ENCODE measurements at places on chromosomes 2 and 18.

DNA sequence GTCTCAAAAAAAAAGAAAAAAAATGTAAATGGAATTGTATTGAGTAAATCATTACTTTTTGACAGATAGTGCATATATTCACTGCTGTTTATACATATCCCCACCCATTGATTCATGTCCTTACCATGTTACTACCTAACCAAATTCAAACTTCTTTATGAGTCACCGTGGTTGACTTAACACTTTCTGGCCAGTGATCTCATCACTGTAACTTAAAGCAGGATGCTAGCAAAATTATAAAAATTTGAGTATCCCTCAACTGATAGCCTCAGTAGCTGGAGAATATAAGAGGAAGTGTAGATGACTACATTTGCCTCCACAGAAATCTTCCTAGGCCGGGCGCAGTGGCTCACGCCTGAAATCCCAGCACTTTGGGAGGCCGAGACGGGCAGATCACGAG lies 13.4 kb downstream of the CNOT9 start:
- H3K36me3 ChIP-seq, result peaks cover 84% of the 10 kb centered on the region
- no peaks in the 10 kb centered on the region for H3K4me1 ChIP-seq
- no peaks in the 10 kb centered on the region for H3K27me3 ChIP-seq
- H3K27ac ChIP-seq, result no peak overlapping the region
- H3K4me3 ChIP-seq, result no peak overlapping the region

GRCh38 chr2:39164089-39164488 lies 43.2 kb upstream of the SOS1 start:
- no peaks in the 10 kb centered on the region for H3K27me3 ChIP-seq
- DNase-seq, result no peak
- no peak overlapping the region for H3K4me3 ChIP-seq
- peaks cover 4% of the 10 kb centered on the region for H3K4me1 ChIP-seq

- DNase-seq, result no peak
- H3K27ac ChIP-seq, result no peak overlapping the region
- H3K4me3 ChIP-seq, result no peak overlapping the region
- H3K4me1 ChIP-seq, result no peaks in the 10 kb centered on the region
- no peaks in the 10 kb centered on the region for H3K36me3 ChIP-seq
Measured at GRCh38 chr2:169513926-169514325, 4.4 kb downstream of the KLHL41 start.

- H3K27ac ChIP-seq, result no peak overlapping the region
- no peaks in the 10 kb centered on the region for H3K36me3 ChIP-seq
- H3K27me3 ChIP-seq, result no peaks in the 10 kb centered on the region
- DNase-seq, result no peak
Measured at GRCh38 chr2:224976629-224977525, 65.4 kb downstream of the DOCK10 start.

GRCh38 chr18:67509741-67510391 lies 6.7 kb downstream of the DSEL start:
- H3K27ac ChIP-seq, result no peak overlapping the region
- peaks cover 15% of the 10 kb centered on the region for H3K4me1 ChIP-seq
- H3K36me3 ChIP-seq, result no peaks in the 10 kb centered on the region
- no peak for DNase-seq
- H3K27me3 ChIP-seq, result no peaks in the 10 kb centered on the region

DNA sequence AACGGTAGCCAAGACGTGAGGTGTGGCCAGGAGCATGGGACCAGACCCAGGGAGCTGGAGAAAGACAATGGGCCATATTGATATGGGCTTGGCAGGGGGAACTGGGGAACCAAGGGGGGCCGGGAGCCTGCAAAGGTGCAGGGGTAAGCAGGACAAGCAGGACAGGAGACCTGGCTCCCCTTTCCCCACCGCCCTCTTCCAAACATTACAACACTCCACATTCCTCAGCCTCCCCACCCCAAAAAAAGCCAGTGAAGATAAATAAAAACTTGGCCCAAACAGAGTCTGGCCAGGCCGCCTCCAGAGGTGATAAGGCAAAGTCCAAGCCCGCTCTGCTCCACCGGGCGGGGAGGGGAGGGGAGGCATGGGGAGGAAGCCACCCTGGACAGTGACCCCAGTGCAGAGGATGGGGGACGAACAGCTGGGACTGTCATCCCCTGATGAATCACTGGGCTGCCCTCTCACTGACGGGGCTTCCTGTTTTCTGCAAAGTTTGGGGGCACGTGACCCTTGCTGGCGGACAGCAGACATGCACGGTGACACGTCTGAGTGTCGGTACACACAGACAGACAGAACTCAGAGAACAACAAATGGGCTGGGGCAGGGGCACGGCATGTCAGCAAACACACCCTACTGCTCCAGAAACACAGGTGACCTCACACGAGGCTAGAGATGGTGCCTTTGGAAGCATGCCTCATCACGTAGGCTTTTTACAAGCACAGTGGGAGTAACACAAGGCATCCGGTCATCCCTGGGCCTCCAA lies 100.2 kb downstream of the TNS1 start:
- H3K36me3 ChIP-seq, result no peaks in the 10 kb centered on the region
- peaks cover 99% of the 10 kb centered on the region for H3K4me1 ChIP-seq
- H3K27me3 ChIP-seq, result no peaks in the 10 kb centered on the region

GRCh38 chr2:12381543-12382325 lies 335.0 kb upstream of the TRIB2 start:
- H3K27me3 ChIP-seq, result no peaks in the 10 kb centered on the region
- H3K36me3 ChIP-seq, result no peaks in the 10 kb centered on the region
- H3K4me1 ChIP-seq, result no peaks in the 10 kb centered on the region
- no peak for DNase-seq

DNA sequence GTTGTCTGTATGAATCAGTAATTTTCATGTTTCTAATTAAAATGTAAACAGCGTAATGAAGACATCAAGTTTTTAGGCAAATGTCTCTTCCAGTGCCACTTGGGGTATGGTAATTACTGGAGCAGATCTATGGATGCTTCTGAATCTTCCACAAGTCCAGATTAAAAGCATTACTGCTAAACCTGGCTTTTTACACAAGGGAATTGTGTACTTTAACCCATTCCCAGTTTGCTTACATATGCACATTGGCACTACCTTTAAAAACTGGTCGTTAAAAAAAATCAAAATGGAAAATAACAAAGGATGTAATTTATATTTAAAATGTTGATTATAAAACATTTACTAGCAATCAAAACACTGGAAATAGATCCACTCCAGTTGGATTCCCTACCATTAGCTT lies 19.7 kb downstream of the FIGN start:
- H3K4me3 ChIP-seq, result no peak overlapping the region
- no peak for DNase-seq
- H3K4me1 ChIP-seq, result no peaks in the 10 kb centered on the region
- no peaks in the 10 kb centered on the region for H3K27me3 ChIP-seq
- no peak overlapping the region for H3K27ac ChIP-seq

DNA sequence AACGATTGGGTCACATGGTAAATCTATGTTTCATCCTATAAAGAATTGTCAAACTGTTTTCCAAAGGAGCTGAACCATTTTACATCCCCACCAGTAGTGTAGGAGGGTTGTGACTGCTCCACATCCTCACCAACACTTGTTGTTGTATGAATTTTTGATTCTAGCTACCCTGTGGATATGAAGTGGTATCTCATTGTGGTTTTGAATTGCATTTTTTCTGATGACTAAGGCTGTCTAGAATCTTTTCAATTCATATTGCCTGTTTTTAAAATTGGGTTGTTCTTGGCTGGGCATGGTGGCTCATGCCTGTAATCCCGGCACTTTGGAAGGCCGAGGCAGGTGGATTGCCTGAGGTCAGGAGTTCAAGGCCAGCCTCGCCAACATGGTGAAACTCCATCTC lies 44.5 kb downstream of the TXNL1 start:
- no peak for DNase-seq
- H3K27ac ChIP-seq, result no peak overlapping the region
- no peaks in the 10 kb centered on the region for H3K4me1 ChIP-seq
- H3K4me3 ChIP-seq, result no peak overlapping the region

DNA sequence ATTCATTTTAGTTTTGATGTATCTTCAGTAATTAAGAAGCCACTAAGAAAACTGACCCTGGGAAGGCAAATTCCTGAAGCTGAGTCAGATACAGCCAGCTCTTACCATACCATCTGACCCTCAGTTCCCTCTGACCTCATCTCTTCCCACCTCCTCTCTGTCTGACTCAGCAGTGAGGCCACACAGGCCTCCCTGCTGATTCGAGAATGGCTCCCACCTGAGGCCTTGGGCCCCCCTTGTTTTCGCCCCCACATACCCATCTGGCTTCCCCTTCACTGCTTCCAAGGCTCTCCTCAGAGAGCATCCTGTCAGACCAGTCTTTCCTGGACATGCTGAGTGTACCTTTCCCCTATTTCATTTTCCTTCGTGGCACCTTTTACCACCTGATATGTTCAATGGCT lies 71.0 kb upstream of the CYP1B1 start:
- H3K27ac ChIP-seq, result peak overlapping the region; percentile 87
- no peaks in the 10 kb centered on the region for H3K36me3 ChIP-seq
- H3K4me3 ChIP-seq, result no peak overlapping the region
- peaks cover 14% of the 10 kb centered on the region for H3K4me1 ChIP-seq

- H3K27me3 ChIP-seq, result no peaks in the 10 kb centered on the region
- no peaks in the 10 kb centered on the region for H3K36me3 ChIP-seq
- DNase-seq, result no peak
- no peak overlapping the region for H3K27ac ChIP-seq
- no peaks in the 10 kb centered on the region for H3K4me1 ChIP-seq
Measured at GRCh38 chr2:43194121-43194869, 32.1 kb downstream of the ZFP36L2 start.

DNA sequence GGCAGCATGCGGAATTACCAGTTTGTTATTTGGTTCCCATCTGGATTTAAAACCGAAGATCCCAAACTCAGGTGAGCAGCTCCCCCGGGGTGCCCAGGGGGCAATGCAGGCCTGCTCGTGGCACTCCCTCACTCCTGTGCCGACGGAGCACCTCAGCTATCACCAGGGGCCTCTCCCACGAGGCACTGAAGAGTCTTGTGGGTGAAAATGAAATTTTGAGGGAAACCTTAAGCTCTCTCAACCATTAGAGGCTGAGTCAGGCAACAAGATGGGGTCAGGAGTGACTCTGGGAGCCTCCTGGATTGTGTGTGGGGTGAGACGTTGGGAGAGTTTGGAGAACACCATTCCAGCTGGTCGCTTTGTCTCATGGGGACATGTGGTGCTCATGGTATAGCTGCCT lies 189.0 kb downstream of the PRKCE start:
- H3K4me3 ChIP-seq, result no peak overlapping the region
- no peak for DNase-seq
- H3K27me3 ChIP-seq, result no peaks in the 10 kb centered on the region

DNA sequence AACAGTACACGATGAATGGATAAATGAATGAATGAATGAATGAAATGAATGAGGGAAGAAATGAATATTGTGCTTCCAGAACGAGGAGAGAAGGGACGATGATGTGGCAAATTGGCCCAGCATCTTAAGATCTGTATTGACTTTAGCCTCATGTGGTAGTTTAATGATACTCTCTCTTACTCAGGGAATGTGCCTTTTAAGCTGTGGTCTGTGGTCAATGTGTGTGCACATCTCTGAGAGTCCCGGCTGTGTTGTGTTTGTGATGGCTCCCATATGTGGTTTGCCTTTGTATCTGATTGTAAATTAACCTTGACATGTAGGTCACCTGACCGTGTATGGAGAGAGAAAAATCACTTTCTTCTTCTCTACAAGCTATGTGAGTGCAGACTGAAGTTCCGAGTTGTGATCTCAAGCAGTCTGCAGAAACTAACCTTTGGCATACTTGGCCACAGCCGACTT lies 91.2 kb downstream of the NEDD4L start:
- no peaks in the 10 kb centered on the region for H3K4me1 ChIP-seq
- H3K36me3 ChIP-seq, result no peaks in the 10 kb centered on the region
- H3K27me3 ChIP-seq, result no peaks in the 10 kb centered on the region
- H3K27ac ChIP-seq, result no peak overlapping the region
- H3K4me3 ChIP-seq, result no peak overlapping the region
- no peak for DNase-seq

DNA sequence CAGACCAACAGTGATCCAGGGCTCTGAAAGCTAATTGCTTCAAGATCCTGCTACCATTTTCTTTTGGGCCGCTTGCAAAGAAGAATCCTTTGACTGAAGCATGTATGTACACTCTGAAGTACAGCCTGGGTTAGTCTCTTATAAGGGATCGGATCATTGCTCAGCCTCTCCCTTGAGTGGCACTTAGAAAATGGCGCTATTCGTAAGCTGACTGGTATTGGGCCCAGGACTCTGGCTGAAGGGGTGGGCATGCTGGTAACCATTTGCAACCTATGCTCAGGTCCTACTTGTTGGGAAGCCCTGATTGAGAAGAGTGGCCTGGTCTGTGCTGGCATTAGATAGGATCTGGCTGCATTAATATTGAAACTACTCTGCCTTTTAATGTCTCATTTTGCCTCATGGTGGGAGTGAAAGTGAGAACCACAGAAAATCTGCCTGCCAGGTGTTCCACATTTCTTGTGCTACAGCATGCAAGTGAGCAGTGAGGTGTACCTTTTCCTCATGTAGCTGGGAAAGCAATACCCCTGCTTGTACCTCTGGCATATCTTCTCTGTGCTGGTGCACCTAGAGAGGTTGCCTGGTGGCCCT lies 661 bp upstream of the MGAT5 start:
- DNase-seq, result no peak
- H3K27ac ChIP-seq, result no peak overlapping the region
- no peaks in the 10 kb centered on the region for H3K27me3 ChIP-seq
- no peak overlapping the region for H3K4me3 ChIP-seq

DNA sequence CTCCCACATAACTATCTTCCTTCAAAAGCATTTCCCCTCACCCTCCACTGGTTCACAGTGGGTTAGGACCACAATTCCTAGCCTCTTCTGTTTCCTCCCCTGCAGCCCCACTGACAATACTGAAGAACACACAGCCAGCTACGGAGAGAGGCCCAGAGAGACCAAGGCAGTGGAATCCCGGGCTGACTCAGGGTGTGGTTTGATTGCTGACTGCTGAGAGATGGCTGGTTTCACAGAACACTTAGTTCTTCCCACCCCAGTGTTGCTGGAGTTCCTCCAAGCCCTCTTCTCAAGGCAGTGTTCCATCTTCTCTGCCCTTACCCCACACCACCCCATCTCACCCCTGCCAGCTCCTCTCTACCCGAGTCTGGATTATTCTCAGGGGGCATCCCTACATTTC lies 43.3 kb upstream of the ZFP36L2 start:
- no peak for DNase-seq
- no peak overlapping the region for H3K4me3 ChIP-seq
- peaks cover 55% of the 10 kb centered on the region for H3K4me1 ChIP-seq
- H3K36me3 ChIP-seq, result no peaks in the 10 kb centered on the region

DNA sequence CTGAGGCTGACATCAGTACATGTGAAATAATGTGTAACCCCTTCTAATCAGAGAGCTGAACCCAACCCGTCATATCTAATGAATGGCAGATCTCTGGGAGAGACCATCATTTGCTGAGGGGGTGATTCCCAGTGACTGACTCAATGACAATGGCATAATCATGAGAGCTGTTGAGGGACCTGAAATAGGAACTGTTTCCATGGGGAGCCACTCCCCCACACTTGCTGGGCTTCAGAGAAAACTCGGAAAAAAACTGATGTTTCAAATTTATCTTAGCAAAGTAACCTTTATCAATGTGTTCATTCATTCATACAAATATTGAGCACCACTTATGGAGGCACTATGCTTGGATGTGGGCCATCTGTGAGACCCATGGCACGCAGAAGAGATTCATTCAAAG lies 93.4 kb upstream of the ZBTB14 start:
- H3K4me3 ChIP-seq, result no peak overlapping the region
- H3K4me1 ChIP-seq, result no peaks in the 10 kb centered on the region
- H3K27me3 ChIP-seq, result no peaks in the 10 kb centered on the region
- DNase-seq, result no peak

- no peaks in the 10 kb centered on the region for H3K36me3 ChIP-seq
- no peak for DNase-seq
- no peaks in the 10 kb centered on the region for H3K27me3 ChIP-seq
- H3K27ac ChIP-seq, result no peak overlapping the region
- H3K4me3 ChIP-seq, result no peak overlapping the region
- H3K4me1 ChIP-seq, result no peaks in the 10 kb centered on the region
Measured at GRCh38 chr2:76080154-76080553, 369.4 kb upstream of the GCFC2 start.

All from esophagus squamous epithelium (tissue), 5 donors.